Activated CD4-positive, alpha-beta T cell treated with anti-CD3 and anti-CD28 coated beads, Interleukin-2, amount 50 U/mL, for 48 hours (primary cell): ENCODE measurements at places on chromosomes 3 and 15.

GRCh38 chr3:16942955-16943354 is 58.2 kb downstream of the PLCL2 start:
- DNase-seq: no peak

- DNase-seq: no peak
Measured at GRCh38 chr3:180705619-180706018, 26.3 kb upstream of the CCDC39 start.

GRCh38 chr15:25742041-25742730 is 120.9 kb downstream of the ATP10A start:
- no peak for DNase-seq

DNA sequence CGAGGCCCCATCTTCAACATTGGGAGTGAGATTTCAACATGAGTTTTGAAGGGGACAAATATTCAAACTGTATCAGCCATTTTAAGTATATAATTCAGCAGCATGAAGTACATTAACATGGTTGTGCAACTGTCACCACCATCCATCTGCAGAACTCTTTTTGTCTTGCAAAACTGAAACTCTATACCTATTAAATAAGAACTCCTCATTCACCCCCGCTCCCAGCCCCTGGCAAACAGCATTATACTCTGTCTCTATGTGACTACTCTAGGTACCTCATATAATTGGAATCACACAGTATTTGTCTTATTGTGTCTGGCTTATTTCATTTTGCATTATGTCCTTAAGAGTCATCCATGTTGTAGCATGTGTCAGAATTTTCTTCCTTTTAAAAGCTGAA is 110.1 kb downstream of the MAP2K5 start:
- no peak for DNase-seq

GRCh38 chr15:30922480-30923311 is 19.0 kb downstream of the FAN1 start:
- DNase-seq: no peak

GRCh38 chr3:108293858-108294257 is 2.5 kb upstream of the HHLA2 start:
- DNase-seq: no peak

DNA sequence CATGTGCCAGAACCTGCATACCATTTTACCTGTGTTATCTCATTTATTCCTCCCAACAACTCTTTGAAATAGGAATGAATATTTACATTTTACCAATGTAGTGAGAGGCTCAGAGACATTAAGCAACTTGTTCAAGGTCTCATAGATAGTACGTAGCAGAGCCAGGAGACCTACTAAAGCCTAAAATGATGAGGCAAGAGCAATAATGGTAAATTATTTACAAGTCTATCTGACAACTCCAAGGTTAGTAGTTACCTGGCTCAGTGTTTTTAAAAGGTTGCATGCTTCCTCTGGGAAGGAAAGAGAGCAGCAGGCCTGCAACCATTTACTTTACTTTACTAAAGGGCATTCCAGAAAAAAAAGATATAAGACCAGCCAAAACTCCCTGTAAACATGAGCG is 103.0 kb downstream of the CFAP20DC start:
- DNase-seq: no peak

DNA sequence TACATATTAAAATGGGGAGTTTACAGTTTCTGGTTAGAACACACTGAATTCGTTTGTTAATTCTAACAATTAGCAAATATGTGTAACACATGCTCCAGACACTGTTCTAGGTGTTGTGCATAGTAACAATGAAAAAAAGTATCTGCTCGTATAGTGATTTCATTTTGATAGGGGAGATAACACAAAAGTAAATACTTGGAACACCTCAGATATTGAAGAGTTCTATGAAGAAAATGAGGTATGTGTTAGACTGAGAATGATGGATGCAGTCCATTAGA is 6.8 kb upstream of the TMF1 start:
- DNase-seq: no peak

- no peak for DNase-seq
Measured at GRCh38 chr3:159669766-159670165, 318.9 kb upstream of the IL12A start.

DNA sequence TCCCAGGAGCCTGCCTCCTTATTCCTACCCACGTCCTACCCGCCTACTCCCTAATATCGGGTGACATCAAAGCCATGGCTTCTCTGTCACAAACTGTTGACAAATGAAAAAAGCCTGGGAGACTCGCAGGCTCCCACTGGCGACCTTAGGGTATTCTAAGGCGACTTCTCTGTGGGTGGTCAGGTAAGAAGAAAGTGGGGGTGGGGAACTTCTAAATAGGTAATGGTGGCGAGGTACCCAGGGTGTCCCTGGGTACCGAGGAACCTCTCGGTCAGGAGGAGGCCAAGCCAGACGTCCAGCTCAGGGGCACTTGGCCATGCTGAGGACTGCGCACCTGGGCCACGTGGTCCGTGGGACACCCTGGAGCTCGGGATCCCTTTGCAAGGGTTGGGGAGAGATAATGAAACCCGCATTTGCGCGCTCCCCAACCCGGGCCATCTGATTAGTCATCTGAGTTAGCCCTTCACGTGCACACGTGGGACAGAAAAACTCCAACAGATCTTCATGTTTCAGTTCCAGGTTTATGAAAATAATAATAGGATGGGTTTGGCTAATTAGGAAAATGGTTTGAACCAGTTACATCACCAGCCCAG is 78.2 kb downstream of the NR2F2 start:
- DNase-seq: no peak

GRCh38 chr3:194492001-194492400 is 5.2 kb upstream of the ATP13A3 start:
- no peak for DNase-seq

DNA sequence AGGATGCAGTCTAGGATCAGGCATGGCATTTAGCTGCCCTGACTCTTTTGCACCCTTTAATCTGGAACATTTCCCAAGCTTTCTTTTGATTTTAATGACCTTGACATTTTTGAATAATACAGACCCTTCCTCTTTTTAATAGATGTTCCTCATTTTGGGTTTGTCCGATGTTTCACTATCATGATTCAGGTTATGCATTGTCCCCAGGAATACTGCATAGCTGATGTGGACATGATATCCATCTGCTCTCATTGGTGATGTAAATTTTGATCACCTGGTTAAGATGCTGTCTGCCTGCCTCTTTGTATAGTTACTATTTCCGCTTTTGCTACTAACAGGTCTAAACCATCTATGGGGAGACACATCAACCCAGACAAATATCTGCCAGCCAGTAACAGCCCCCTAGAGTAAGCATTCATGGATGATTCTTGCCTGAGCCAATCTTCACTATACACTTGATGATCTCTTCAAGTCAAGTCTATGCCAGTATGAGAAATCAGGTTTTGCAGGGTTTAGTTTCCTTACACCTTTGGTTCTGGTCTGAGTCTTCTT is 50.6 kb upstream of the ULK4 start:
- no peak for DNase-seq

- DNase-seq: no peak
Measured at GRCh38 chr15:94259121-94259751, 27.9 kb downstream of the MCTP2 start.
